Activated naive CD8-positive, alpha-beta T cell treated with anti-CD3 and anti-CD28 coated beads for 36 hours (primary cell): ENCODE measurements at places on chromosomes 2 and 18. TPM values are rescaled to one million over a fixed set of nuclear protein-coding genes. Genes with fewer than 3 reads are reported as not detected.
A peak's percentile ranks its signal among the peaks of the same experiment; 100 is the strongest.

Gene TTN
- total RNA-seq: 1.8 TPM

- peaks cover 4% of the 10 kb centered on the region for H3K27me3 ChIP-seq
- no peaks in the 10 kb centered on the region for H3K36me3 ChIP-seq
- no peak for DNase-seq
Measured at GRCh38 chr2:152049541-152049940, 49.3 kb downstream of the CACNB4 start.

- no peaks in the 10 kb centered on the region for H3K36me3 ChIP-seq
- DNase-seq: no peak
- H3K27ac ChIP-seq: no peak overlapping the region
- peaks cover 6% of the 10 kb centered on the region for H3K4me1 ChIP-seq
- no peaks in the 10 kb centered on the region for H3K27me3 ChIP-seq
Measured at GRCh38 chr2:63734510-63734909, 107.2 kb upstream of the UGP2 start.

Gene DRC1
- not detected for total RNA-seq

DNA sequence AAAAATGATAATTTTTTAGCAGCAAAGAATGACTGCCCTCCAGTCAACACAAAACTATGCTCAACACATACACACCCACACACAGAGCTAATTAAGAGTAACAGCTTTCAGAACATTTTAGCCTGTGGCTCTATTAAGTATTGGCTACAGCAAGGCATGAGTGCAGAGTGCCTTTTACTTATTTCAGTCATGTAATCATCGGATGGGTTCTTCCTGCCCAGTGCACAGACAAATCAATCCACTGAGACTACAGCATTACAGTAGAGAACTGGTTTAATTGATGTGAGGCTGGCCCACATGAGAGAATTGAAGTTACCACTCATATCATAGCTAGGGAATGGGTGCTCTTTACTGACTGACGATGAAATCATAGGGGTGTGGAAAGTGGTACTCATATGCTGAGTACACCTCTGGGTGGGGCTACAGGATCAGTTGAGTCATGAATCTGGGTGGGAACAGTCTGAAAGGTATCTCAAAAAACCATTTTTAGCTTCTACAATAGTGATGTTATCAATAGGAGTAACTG, 241.0 kb downstream of the FSIP2 start:
- no peak overlapping the region for H3K27ac ChIP-seq
- no peaks in the 10 kb centered on the region for H3K4me1 ChIP-seq
- peaks cover 2% of the 10 kb centered on the region for H3K36me3 ChIP-seq
- H3K27me3 ChIP-seq: no peaks in the 10 kb centered on the region
- no peak for DNase-seq

DNA sequence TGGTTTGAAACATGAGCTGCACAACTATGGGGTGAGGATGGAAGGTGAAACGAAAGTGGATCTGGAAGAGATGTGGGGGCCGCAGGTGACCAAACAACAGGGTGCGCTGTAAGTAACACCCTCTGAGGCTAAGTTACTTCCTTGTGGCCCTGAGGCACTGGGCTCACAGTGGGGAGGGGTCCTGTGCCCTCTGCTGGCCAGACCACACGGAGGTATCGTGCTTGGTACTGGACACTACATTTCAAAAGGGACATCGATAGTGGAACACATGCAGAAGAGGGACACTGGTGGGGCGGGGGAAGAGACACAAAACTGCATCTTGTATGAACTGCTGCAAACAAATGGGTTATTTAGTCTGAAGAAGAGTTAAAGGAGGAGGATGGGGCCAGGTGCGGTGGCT, 110.6 kb downstream of the CLIP4 start:
- H3K36me3 ChIP-seq: no peaks in the 10 kb centered on the region
- H3K27ac ChIP-seq: no peak overlapping the region
- no peak overlapping the region for H3K4me3 ChIP-seq
- no peak for DNase-seq
- no peaks in the 10 kb centered on the region for H3K4me1 ChIP-seq

GRCh38 chr2:158006961-158007719, 94.5 kb upstream of the UPP2 start:
- no peak overlapping the region for H3K27ac ChIP-seq
- H3K4me3 ChIP-seq: no peak overlapping the region
- no peak for DNase-seq
- H3K27me3 ChIP-seq: peaks cover 5% of the 10 kb centered on the region

GRCh38 chr2:53429901-53430300, 337.7 kb upstream of the CHAC2 start:
- H3K27ac ChIP-seq: no peak overlapping the region
- H3K27me3 ChIP-seq: no peaks in the 10 kb centered on the region
- no peaks in the 10 kb centered on the region for H3K36me3 ChIP-seq
- H3K4me3 ChIP-seq: no peak overlapping the region
- DNase-seq: no peak

Gene FOXI3
- not detected for total RNA-seq

Gene ITM2C
- total RNA-seq: 73.6 TPM

Gene C2orf92
- total RNA-seq: 7.3 TPM

DNA sequence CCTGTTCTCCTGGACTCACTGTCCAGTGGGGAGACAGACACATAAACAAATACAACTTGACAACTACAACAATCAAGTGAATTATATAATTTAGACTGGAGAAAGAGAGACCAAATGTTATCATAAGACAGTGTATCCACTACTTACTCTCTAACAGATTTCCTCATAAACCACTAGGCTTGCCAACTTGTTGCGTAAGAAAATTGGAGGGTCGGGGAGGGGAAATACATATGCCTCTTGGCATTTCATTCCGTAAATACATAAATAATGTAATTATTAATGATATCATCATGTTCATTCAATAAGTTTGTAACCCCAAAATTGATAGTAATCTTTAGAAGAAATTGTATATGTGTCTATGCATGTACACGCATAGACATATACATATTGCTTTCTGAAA, 14.9 kb downstream of the RAB6D start:
- DNase-seq: no peak
- no peaks in the 10 kb centered on the region for H3K36me3 ChIP-seq
- no peak overlapping the region for H3K4me3 ChIP-seq
- no peaks in the 10 kb centered on the region for H3K4me1 ChIP-seq

DNA sequence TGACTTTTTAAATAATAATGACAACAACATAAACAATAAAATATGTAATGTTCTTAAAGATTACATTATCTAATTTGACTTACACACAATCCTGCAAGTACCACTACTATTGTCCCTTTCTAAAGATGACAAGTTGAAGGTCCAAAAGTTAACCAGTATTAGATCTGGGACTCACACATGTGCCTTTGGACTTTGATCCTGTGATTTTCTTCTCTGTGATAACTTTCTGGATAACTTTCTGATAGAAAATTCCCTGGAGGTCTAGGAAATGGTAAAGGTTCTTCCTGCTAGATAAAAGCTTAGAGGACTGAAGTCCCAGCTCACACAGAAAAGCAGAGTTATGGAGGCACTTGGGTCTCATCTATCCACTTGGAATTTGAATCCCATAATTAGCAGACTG, 311.9 kb upstream of the KLHL29 start:
- no peaks in the 10 kb centered on the region for H3K36me3 ChIP-seq
- no peaks in the 10 kb centered on the region for H3K4me1 ChIP-seq
- no peak overlapping the region for H3K27ac ChIP-seq
- no peak for DNase-seq
- H3K27me3 ChIP-seq: peaks cover 5% of the 10 kb centered on the region

DNA sequence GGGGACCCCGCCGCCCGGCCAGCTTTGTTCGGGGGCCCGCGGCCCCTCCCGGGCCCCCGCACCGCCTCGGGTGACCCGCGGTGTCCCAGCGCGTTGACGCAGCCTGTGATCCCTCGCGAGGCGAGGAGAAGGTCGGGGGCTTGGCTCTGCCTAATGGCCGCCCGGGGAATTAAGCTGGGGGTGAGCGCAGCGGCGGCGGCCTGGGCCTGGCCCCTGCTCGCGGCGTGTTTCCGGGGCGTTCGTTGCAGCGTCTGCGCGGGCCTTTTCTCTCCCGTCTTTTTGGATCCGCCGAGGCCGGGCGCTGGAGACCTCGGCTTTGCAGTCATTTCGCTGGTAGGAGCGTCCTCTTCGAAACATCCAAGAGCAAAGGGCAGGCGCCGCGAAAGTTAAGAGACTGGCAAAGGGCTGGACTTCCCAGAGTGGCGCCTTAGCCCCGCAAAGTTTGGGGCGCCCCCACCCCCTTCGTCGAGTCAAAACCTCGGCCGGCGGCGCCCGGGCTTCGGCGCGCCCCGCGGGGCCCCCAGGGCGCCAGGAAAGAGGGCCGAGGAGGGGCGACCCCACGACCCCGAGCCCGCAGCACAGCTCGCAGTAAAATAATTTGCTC, 1.3 kb downstream of the SALL3 start:
- H3K4me3 ChIP-seq: no peak overlapping the region
- peaks cover 19% of the 10 kb centered on the region for H3K4me1 ChIP-seq
- H3K36me3 ChIP-seq: peaks cover 3% of the 10 kb centered on the region
- no peak for DNase-seq
- no peak overlapping the region for H3K27ac ChIP-seq

Gene KLHL29
- 1.2 TPM for total RNA-seq

Gene DSG4
- not detected for total RNA-seq

Gene CHRND
- total RNA-seq: not detected

- H3K4me3 ChIP-seq: no peak overlapping the region
- no peaks in the 10 kb centered on the region for H3K27me3 ChIP-seq
- no peaks in the 10 kb centered on the region for H3K4me1 ChIP-seq
- no peak overlapping the region for H3K27ac ChIP-seq
- no peak for DNase-seq
Measured at GRCh38 chr2:154189953-154190352, 318.2 kb downstream of the GALNT13 start.

Gene SPP2
- total RNA-seq: not detected

DNA sequence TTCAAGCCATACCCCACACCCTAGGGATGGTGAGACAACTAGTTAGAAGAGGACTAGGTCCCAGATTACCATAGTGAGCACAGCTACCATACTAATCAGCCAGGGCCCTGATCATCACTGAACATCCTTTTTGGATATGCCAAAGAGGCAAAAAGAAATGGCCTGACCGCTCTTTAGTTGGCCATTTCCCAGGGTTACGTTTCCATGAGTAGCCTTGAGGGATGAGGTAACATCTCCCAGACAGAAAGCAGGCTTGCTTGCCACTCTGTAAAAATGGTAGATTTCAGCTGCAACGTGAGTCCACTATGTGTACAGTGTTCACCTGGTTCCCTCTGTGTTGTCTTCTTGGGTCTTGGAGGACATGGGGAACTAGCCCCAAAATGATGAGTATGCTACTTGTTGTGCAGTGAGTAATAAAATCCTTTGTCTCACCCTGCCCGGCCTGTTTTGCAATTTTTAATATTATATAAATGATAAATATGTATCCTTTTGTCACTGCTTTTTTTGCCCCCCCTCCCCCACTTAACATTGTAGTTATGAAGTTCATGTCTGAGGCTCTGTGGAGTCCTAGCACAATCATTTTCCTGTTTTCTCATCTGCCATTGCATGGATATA, 8.9 kb upstream of the GALM start:
- H3K4me3 ChIP-seq: no peak overlapping the region
- no peak overlapping the region for H3K27ac ChIP-seq
- no peak for DNase-seq
- peaks cover 50% of the 10 kb centered on the region for H3K4me1 ChIP-seq
- H3K27me3 ChIP-seq: no peaks in the 10 kb centered on the region

DNA sequence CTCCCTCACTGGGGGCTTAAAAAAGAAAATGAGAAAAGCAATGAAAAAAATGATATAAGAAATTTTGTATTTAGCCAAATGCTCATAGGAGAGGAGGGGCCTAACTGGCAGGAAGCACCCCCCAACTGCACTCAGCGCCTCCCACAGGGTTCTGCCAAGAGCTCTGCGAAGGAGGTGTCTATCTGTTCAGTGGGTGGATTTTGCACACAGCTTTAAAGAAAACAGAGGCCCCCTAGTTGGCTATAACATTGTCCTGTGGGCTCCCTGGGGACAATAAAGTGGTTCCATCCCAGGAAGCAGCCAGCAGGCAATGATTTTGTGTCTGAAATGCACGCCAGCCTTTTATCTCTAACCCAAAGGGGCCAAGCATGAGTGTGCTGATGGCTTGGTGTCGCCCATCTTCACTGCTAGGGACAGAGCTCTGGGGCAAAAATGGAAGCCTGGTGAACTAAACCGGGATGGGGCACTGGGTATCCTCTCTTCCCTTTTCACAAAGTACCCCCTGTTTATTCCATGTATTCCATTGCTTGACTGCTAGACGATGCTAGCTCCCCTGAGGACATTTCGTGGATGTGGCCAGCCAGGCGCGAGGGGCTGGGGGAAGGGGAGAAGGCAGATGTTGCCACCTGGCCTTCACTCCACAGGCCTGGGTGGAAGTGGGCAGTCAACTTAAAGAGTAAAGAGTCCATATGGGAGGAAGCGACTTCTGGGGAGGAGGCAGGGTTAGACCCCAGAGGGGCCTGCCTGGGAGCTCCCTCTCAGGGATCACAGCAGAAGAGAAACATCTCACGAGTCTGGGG, 205.7 kb downstream of the CYP26B1 start:
- no peak overlapping the region for H3K27ac ChIP-seq
- no peaks in the 10 kb centered on the region for H3K36me3 ChIP-seq
- no peaks in the 10 kb centered on the region for H3K4me1 ChIP-seq
- H3K4me3 ChIP-seq: no peak overlapping the region

Gene EML6
- total RNA-seq: 1.3 TPM

GRCh38 chr2:112148477-112148876, 10.3 kb downstream of the FBLN7 start:
- H3K4me3 ChIP-seq: no peak overlapping the region
- peaks cover 5% of the 10 kb centered on the region for H3K27me3 ChIP-seq
- H3K4me1 ChIP-seq: peaks cover 4% of the 10 kb centered on the region
- no peaks in the 10 kb centered on the region for H3K36me3 ChIP-seq
- no peak overlapping the region for H3K27ac ChIP-seq
- DNase-seq: no peak

Gene DNAH7
- not detected for total RNA-seq

- H3K4me3 ChIP-seq: no peak overlapping the region
- DNase-seq: no peak
- H3K27ac ChIP-seq: peak overlapping the region; percentile 48
- peaks cover 16% of the 10 kb centered on the region for H3K36me3 ChIP-seq
- peaks cover 33% of the 10 kb centered on the region for H3K4me1 ChIP-seq
- H3K27me3 ChIP-seq: no peaks in the 10 kb centered on the region
Measured at GRCh38 chr2:157837851-157838441, 38.2 kb downstream of the ACVR1 start.

DNA sequence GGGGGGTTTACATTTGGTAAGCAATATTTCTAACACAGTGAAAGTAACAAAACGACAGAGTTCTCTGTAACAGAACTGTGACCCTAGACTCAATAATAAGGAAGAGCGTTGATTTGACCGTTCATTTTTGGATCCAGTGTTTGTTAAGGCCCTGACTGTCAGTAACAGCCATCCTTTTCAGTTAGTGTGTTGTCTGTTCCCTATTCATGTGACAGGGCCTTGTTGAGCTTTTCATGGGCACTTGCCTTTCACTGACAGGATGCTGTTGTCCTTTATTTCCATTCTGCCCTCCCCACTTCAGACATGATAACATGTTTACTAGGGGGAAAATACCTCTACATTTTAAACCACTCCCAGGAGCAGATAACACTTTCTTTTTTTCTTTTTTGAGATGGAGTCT, 45.8 kb downstream of the MAP4K4 start:
- no peak for DNase-seq
- no peaks in the 10 kb centered on the region for H3K27me3 ChIP-seq
- peak overlapping the region; percentile 29 for H3K4me3 ChIP-seq
- H3K36me3 ChIP-seq: peaks cover under 1% of the 10 kb centered on the region
- H3K4me1 ChIP-seq: peaks cover 77% of the 10 kb centered on the region
- peak overlapping the region; percentile 61 for H3K27ac ChIP-seq
